Activated CD4-positive, alpha-beta T cell treated with anti-CD3 and anti-CD28 coated beads, Interleukin-10, Interleukin-2, amounts not matched to agents 100 ng/mL and 50 ng/mL, durations not matched to agents 16 hours and 8 hours (primary cell): ENCODE measurements at places on chromosomes 1 and 21.
A peak's percentile ranks its signal among the peaks of the same experiment; 100 is the strongest.

DNA sequence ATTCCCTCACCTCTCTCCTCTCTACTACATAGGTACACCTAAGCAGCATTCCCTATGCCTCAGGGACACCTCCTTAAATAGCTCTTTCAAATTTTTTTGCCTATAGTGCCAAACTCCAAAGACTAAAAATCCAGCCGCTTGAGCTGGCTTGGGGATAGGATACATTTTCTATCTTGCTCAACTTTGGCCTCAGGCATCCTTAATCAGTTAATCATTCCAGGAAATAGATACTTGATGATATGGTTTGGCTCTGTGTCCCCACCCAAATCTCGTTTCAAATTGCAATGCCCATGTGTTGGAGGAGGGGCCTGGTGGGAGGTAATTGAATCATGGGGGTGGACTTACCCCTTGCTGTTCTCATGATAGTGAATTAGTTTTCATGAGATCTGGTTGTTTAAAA is 11.4 kb upstream of the PHGDH start:
- DNase-seq = no peak

DNA sequence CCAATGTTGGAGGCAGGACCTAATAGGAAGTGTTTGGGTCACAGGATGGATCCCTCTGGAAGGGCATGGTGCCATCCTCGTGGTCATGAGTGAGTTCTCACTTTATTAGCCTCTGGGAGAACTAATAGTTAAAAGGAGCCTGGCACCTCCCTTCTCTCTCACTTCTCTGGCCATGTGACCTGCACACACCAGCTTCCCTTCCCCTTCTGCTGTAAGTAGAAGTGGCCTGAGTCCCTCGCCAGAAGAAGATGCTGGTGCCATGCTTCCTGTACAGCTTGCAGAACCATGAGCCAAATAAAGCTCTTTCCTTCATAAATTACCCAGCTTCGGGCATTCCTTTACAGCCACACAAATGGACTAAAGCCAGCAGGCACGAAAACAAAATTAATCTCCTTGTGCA is 23.6 kb downstream of the ACOT7 start:
- DNase-seq = no peak

DNA sequence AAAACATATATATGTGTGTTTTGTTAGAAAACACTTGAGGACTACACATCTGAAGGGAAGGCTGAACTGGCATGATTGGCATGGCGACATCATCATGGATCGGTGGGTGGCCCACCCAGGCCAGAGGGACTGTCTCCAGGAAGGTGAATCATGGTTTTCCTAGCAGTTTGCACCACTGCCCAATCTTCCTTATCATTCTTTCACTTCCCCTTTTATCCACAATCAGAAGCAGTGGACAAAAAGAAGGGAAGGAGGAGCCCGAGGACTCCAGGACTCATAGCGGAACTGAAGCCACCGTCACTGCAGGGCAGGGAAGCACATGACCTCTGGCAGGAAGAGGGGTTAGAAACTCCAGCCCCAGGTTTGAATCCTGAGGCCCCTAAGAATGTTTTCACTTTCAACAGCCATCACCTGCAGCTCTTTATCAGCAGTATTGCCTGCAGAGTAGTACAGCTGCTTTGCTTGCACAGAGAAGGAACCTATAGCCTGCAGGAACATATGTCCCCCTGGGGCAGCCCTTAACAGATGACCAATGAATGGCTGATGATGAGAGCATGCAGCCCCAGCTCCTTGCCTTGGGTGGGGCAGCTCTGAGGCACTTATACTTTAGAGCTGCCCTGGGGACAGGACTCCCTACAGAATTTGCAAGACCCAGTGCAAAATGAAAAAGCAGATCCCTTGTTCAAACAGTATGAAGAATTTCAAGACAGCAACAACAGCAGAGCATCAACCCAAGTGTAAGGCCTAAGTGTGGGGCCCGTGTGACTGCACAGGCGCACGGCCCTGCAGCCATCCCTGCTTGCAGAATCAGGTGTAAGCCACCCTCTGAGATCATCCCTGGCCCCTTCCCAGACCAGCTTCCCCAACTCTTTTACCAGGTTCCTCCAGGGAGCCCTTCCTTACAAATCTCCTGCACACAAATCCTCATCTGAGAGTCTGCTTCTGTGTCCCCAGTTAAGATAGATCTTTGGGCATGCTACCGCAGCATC is 241.8 kb upstream of the IRF2BP2 start:
- peak; percentile 46 for DNase-seq

DNA sequence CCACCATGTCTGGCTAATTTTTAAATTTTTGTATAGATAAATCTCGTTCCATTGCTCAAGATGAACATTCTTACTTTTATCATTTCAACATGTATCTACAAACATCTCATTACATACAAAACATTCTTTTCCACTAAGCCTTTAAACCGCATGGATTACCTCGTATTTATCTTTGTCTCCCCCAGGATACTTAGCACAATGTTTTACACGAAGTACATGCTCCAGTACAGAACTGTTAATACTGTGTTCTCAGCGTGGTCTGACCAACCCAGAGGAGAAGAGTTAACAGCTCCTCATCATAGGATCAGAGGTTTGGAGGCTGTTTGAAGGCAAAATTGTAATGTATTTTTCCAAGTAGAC is 7.4 kb downstream of the PIK3C2B start:
- DNase-seq = no peak

- DNase-seq = no peak
Observed at GRCh38 chr1:147241934-147242448, 493 bp upstream of the CHD1L start.

GRCh38 chr1:153631047-153632022 is 2.5 kb upstream of the CHTOP start:
- peak; percentile 21 for DNase-seq

GRCh38 chr21:41879190-41879998 is at the start of gene PRDM15:
Gene PRDM15 (minus strand): TSS chr21:41879344. CDS start chr21:41860363, 18,981 bp downstream.
- peak; percentile 87 for DNase-seq

DNA sequence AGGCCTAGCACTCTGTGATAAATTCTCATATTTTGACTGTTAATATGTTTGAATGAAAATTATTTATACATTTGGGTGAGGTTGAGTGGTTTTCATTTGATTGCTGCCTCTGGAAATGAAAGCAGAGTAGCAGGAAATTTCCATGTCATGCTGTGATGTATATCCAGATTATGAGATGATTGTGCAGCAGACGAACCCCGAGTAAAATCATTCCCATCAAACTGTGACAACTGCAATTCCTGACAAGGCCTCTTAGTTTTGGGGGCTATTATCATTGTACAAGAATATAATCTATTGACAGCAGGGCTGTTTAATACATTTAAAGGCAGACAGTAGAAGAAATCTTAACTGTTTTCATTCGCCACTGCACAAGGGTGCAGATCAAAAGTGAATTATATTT is 134.8 kb downstream of the ATG4C start:
- no peak for DNase-seq
